Brain pericyte (primary cell): ENCODE measurements at places on chromosomes 12 and 14.

- DNase-seq: no peak
Observed at GRCh38 chr14:104266631-104267575, 128.5 kb downstream of the KIF26A start.

GRCh38 chr14:23645812-23646647, 9.9 kb downstream of the DHRS2 start:
- no peak for DNase-seq

DNA sequence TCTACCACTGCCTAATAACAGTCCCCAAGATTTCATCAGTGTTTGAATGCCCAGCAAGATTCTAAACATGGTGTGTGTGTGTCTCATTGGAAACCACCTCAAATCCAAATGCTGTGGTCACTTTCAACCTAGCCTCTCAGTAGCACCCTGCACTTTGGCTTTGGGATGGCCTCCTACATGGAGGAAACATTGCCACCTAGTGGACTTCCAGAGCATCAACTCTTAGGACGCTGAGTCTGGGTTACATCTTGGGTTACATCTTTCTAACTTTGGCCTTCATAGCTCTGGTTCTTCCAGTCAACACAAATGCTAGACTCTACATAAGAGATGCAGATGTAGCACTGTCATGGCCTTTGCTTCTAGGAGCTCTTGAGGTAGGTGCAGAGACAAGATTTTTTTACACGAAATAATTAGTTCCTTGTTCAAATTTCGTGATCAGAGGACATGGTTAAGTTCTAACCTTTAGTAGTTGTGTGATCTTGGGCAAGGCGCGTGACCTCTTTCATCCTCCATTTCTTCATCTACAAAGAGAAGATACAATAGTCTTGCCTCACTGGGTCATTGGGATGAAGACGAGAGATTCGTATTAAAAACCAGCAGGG, 113.5 kb upstream of the VASH1 start:
- DNase-seq: no peak

DNA sequence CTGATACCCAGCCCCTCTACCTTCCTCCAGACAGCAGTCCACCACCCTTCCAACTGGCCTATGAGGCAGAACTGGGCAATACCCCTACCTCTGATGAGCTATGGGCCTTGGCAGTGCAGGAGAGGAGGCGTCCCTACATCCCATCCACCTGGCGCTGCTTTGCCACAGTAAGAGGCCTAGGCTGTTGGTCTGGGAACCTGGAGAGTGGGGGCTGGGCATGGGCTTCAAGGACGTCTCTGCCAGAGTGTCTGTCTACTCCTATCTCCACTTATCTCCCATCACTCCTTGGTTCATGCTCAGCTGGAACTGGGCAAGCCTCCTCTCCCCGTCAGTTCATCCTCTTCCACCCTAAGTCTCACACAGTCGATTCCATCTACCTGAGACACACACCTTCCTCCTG, 6.5 kb downstream of the AMHR2 start:
- no peak for DNase-seq

- no peak for DNase-seq
Observed at GRCh38 chr14:35632271-35632670, 98.3 kb downstream of the INSM2 start.

GRCh38 chr12:13277293-13277692, 80.8 kb downstream of the EMP1 start:
- DNase-seq: no peak

GRCh38 chr14:75393794-75394193, 34.0 kb upstream of the JDP2 start:
- DNase-seq: no peak

DNA sequence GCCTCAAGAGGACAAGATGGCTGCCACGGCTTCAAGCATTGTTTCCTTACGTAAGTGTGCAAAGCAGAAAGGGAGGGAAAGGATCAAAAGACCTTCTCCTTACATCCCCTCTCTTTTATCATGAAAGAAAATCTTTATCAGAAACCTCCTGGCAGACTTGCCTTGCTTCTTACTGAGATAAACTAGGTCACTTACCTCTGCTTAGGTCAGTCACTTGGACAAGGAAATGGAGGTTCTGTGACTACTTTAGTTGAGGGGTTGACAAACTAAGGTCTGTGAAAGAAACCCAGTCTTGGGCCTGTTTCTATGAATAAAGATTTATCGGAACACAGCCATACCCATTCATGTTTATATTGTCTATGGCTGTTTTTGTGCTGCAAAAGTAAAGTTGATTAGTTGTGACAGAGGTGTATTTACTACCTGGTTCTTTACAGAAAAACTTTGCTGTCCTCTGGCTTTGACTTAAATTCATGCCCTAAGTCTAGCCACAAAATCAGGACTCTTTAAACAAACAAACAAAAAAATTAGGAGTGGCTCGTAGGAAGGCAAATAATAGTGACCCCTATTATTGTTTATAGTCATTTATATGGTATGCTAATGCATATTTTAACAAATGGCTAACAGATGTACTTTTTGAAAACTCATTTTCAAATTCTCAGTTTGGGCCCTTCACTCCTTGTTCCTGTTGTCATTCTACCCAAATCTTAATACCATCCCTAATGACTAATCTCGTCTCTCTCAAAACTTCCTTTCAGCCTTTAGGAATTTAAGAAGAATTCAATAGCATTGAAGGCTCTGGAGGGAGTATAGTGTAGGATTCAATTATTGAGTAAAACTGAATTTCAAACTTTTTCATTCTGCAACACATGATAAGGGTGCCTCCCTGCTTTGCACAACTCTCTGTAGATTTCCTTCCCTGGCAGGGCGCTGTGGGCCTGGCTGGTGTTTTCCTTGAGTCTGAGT, 42.0 kb upstream of the ATP2B1 start:
- no peak for DNase-seq

DNA sequence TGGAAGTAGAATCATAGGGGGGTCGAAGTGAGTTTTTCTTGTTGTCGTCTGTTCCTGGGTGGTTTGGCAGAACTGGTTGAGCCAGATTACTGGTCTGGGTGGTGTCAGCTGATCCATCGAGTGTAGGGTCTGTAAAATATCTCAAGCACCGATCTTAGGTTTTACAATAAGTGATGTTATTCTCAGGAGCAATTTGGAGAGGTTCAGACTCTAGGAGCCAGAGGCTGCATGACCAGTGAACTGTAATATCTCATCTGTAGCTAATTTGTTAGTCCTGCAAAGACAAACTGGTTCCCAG, 9.7 kb upstream of the SERPINA1 start:
- no peak for DNase-seq

DNA sequence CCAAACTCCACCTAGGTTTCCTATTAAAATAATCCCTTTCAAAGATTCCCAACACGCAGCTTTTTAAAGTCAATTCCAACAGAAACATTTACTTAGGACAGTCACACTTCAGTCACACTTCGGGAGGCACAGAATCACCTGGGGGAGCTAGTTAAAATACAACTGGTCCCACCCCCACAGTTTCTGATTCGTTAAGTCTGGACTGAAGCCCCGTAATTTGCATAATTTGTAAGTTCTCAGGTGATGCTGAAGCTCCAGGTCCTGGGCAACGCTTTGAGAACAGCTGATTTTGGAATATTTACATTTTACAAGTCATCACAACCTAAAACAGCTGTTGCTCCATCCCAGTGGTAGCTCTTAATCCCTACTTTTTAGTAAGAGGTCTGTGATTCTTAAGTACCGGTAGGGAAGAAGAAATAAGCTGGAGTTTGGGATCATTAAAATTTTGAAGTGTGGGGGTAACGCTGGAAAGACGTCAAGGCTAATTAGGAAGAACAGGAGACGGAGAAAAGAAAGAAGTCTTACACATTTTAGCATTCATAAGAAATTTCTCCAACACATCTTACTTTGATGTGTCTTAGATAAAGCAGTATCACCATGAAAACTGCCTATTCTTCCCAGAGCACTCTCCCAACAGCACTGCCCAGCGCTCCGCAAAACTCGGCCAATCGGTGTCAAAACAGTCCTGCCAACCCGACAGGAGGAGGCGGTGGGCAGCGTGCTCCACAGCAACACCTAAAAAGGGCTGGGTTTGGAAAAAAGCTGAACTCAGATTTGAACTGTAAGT, 1.1 kb downstream of the IPO8 start:
- no peak for DNase-seq

GRCh38 chr14:44963044-44963528, 1.1 kb downstream of the TOGARAM1 start:
- no peak for DNase-seq

DNA sequence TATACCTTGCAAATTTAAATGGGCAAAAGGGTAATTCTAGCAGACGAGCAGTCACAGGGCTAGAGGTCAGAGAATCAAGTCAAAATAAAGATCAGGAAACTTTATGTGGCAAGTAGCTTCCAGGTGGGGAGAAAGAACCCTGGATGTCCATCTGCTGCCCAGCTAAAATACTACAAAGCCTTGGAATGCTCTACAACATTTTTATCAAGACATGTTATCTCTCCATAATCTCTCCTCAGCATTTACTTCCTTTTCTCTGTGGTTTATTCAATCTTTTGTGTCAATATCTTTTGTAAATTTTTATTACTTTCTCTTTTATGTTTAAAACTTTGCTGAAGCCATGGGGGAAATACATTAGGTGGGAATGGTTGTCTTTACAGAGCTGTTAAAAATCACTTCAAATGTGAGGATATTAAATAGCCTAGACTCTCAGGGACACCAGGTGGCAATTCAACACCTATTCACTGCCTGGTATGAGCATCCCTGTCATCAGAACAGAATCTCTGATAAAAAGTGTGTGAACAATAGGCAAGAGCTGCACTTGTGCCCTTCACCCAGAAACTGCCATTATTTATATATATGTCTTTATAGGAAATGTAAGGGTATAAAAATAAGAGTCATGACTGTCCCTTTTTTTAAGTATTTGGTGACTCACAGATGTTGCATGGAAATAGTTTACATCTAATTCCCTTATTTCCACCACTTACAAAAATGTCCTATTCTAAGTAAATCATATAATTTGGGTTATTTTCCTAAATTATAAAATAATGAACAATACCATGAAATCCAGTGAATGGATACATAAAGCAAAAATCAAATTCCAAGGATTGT, 152.9 kb downstream of the EPS8 start:
- DNase-seq: no peak

- no peak for DNase-seq
Observed at GRCh38 chr12:2489275-2489674, 305.5 kb upstream of the FKBP4 start.

DNA sequence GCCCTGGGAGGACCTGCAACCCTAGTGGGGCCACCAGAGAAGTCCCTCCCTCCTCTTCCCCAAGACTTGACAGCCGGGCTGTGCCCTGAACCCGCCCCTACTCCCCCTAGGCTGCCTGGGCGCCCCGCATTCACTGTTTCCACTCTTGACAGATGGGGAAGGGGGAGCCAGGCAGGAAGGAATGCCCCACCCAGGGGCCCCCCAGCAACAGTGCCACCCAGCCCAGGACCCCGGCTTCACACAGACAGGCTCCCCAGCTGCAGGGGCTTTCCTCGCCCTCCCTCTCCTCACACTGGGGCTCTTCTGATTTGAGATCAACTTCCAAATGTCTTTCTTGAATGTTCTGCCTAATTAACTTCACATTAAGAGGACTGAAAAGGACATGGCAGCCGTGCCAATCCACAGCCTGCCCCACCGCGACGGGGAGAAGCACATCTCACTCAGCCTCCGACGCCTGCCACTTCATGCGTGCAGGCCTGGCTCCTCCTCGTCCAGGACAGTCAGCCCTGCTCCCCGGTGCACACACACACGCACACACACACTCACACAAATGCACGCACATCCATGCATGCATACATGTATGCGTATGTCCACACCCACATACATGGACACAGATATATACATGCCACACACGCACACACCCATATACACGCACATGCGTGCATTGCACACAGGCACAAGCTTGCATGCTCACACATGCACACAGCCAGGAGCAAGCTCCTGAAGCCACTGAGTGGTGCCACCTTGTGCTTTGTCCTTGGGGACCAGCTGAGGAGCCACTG, 19.6 kb upstream of the C14orf180 start:
- DNase-seq: no peak

DNA sequence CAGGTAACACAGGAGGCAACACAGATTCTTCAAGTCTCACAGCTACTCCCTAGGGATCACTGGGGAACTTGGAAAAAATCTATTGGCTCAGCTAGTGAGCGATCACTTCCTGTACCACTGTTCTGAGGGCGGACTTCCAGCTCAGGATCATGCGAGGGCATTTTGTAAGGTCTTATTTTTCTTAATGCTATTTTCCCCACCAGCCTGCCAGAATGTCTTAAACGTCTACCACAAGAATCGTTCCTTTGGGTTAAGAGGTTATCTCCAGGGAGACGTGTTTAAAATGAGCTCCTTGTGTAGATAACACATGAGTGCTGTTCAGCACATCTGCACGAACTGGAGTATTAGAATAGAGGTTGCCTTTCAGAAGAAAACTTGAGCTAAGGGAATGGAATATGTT, 162.6 kb downstream of the ETNK1 start:
- DNase-seq: no peak

DNA sequence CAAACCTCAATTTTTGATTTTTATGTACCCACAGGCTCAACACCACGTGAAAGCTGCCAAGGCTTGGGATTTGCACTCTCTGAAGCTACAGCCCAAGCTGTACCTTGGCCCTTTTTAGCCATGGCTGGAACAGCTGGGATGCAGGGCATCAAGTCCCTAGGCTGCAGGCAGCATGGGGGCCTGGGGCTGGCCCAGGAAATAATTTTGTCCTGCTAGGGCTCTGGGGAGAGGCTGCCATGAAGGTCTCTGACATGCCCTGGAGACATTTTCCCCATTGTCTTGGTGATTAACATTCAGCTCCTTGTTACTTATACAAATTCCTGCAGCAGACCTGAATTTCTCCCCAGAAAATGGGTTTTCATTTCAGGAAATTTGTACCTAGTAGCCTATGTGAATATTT, 103.7 kb downstream of the SCAF11 start:
- no peak for DNase-seq

DNA sequence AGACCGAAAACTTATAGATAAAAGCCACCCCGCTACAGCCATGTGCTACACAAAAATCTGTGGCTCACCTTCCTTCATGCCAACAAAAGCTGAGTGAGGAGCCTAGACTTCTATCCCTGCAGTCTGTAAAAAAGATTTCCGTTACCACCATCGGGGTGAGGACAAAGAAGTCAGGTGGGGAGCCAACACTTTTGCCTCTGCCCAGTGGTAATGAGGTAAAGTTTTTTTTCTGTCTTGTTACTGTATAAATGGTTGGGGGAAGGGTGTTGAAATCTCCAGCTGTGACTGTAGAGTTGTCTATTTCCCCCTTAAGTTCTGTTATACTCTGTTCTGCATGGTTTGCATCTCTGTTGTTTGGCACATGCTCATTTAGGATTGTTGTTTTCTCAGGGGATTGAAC, 707.8 kb downstream of the FLRT2 start:
- DNase-seq: no peak
